Stimulated activated CD4-positive, alpha-beta T cell treated with anti-CD3 and anti-CD28 coated beads, Interleukin-15, amount 100 ng/mL, for 48 hours (primary cell): ENCODE measurements at places on chromosomes 13 and 19.

DNA sequence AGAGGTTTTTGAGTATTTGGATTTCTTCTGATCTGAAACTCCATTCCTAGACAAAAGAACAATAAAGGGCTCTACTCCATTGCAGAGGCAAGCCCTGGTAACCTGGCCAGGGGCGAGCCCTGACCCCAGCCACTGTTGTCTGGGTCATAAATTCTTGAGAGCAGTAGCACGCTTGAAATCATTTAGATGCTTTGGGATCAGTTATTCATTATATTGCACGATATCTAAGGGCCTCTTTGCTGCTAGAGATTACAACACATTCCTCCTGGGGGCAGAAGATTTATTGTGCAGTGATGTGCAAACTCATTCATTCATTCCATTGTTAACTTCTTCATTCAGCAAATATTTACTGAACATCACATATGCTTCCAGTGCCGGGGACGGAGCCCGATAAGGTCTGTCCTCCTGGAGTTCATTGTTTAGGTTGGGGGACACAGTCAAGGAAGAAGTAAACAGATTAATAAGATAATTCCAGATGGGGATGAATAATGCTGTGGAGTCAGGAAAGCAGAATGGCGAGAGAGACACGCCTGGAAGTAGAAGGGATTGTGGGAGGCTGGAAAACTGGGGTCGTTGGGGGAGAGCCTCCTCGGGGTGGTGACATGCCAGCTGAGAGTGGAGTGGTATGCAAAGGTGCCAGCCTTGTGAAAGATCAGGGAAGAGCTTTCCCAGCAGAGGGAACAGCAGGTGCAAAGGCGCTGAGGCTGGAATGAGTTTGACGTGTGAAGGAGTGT, 34.9 kb downstream of the SIPA1L3 start:
- DNase-seq, result no peak

DNA sequence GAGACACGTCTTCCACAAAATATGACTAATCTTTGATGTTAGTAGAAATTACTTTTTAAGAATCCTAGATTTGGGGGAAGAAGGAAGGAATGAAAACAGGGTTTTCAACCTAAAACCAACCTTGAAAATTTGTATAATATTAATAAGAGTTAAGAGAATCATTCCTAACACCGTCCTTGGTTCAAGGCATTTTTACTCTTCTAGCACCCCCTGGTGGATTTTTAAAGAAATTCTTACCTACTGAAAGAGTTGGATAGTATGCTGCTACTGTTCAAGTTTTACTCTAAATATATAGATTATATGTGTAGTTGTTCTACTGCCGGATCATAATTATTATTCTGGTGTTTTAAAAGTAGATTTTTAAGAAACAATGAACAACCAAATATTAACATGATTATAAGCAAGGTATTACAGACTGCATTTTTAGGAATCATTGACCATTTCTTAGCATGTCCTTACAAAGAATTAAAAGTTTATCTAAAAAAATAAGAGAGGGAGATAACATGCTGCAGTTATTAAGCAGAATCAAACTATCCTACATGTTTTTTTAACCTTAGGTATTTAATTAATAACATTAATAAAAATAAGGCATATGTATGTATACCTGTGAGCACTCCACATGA, 7.4 kb upstream of the SLITRK6 start:
- DNase-seq, result no peak

DNA sequence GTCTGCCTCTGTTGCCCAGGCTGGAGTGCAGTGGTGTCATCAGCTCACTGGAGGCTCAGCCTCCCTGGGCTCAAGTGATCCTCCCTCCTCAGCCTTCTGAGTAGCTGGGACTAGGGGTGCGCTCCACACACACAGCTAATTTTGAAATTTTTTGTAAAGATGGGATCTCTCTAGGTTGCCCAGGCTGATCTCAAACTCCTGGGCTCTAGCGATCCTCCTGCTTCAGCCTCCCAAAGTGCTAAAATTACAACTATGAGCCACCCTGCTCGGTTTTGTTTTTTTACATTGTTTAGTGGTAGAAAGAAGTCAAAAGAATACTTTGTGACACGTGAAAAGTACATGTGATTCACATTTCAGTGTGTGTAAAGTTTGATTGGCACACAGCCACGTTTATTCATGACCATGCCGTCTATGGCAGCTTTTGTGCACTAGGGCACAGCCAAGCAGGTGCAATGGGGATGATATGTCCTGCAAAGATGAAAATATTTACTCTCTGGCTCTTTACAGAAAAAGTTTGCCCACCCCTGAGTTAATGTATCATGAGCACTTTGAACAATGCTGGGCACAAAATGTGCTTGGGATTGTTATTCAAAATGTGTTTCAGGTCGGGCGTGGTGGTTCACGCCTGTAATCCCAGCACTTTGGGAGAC, 16.2 kb upstream of the NFIC start:
- DNase-seq, result no peak

DNA sequence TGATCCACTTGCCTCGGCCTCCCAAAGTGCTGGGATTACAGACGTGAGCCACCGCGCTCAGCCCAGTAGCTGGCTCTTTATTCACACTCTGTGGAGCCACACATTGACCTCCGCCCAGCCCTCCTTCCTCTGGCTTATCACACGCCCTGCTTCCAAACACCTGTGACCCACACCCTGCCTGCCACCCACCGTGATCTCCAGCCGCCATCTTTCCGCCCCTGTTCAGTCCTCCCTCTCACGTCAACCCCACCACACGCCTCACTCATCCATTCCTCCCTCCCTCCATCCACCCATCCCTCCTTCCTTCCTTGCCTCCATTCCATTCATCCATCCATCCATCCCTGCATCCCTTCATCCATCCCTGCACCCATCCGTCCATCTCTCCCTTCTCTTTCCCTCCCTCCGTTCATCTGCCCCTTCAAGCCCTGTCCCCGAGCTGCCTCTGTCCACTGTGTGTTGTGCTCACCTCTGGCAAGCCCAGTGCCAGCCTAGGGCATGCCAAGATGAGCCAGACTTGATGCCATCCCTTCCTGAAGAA, 17.6 kb downstream of the ZNF296 start:
- no peak for DNase-seq

DNA sequence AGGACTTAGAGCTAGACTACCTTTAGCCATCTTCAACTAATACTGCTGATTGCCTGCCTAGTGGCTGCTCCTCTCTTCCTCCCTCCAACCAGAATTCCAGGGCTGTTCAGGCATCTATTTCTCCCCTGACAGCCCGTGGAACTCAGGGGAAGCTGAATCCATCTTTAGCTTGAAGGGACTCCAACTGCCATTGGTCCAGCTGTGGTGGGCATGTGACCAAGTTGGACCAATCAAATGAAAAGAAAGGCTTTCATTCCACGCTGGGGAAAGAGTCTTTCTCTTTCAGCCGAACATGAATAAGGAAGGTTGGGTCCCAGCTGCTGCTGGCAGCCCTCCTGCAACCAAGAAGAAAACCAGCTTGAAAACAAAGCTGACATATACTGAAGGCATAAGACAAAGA, 168.5 kb upstream of the OBI1 start:
- no peak for DNase-seq

DNA sequence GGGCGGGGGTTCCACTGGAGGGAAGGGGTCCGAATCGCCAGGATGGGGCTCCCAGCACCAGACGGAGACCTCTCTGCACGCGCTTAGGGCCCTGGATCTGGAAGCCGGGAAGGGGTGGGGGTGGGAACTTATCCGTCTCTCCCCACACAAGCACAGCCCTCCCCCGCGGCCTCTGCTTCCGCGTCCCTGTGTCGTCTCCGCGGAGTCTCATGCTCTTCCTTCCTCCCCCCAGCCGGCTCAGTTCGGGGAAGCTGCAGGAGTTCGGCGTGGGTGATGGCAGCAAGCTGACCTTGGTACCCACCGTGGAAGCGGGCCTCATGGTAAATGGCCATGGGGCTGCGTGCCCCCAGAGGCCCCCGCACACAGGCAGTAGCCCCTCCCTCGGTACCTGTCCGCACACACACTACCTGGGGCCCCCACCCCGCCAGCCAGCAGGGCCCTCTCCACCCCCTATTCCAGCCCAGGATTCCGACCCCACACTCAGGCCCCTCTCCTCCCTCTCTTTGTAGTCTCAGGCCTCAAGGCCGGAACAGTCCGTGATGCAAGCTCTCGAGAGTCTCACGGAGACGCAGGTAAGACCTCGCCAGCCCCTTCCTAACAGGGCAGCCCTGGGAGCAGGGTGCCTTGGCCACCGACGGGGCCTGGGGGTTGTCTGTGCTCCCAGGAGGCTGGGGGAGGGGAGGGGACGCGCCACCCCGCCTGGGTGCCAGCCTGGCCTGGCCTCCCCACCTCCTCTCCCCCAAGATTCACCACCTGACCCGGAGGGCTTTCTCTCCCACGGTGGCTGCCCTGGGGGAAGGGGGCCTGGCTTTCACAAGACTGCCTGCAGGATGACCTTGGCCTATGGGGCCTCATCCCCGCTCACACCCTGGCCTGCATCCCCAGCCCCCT, 3.2 kb downstream of the MIDN start:
- no peak for DNase-seq
